ENCODE measurements at places on chromosomes 6 and 20.

- no peak overlapping the region for H3K27ac ChIP-seq
- peaks cover 24% of the 10 kb centered on the region for H3K4me1 ChIP-seq
These were observed 15.5 kb downstream of the SERPINB1 start for GRCh38 chr6:2826131-2826530.

DNA sequence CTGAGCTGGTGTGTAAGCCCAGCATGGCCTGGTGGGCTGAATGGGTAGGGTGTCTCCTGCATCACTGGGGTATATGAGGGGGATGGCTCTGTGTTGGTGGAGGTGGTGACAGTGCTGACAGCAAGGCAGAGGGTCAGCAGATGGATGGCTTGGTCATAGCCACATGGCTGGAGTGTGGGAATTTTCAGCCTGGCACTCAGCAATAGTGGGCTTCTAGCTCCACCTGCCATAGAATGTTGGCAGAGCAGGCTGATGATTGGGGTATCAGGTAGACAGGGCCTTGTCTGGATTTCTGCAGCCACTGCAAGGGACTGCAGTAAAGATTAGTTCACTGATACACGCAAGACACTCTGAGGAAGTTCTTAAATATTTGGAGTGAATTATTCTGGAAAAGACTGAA is 137.5 kb upstream of the BACH2 start:
- no peaks in the 10 kb centered on the region for H3K27me3 ChIP-seq
- DNase-seq = no peak
- H3K36me3 ChIP-seq = peaks cover 28% of the 10 kb centered on the region
- H3K4me3 ChIP-seq = no peak overlapping the region
- no peak overlapping the region for H3K27ac ChIP-seq
- peaks cover 15% of the 10 kb centered on the region for H3K4me1 ChIP-seq

GRCh38 chr6:144602523-144603180 is 317.5 kb downstream of the UTRN start:
- H3K36me3 ChIP-seq = peaks cover 23% of the 10 kb centered on the region
- H3K27me3 ChIP-seq = no peaks in the 10 kb centered on the region
- H3K4me1 ChIP-seq = peaks cover 66% of the 10 kb centered on the region

DNA sequence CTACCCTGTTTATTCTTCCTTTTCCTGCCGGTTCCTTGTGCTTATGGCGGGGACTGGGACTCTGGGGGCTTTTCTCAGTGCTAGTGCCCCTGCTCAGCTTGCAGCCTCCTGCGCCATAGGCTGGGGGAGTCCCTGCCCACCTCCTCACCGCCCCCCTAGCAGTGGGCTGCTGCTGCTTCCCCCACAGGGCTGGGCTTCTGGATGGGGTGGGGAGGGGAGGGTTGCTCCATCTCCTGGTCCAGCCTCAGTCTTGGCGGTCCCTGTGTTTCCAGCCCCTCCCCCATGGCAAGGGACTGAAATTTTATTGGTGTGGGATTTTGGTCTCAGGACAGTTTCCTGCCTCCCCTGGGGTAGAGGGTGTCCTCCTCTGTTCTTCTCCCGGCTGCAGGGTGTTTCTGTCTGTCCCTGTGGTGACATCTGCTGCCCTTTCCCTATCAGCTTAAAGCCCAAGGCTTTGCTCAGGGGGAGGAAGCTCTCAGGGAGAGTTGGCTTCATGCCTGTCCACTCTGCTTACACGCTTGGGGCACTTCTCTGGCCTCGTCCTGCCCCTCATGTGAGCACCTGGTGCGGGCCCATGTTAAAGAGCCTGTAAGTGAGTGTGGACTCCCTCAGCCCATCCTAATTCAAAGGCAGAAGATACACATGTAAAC is 100.6 kb downstream of the HIVEP1 start:
- H3K27ac ChIP-seq = peak overlapping the region; percentile 62
- peak overlapping the region; percentile 13 for H3K4me3 ChIP-seq
- H3K27me3 ChIP-seq = no peaks in the 10 kb centered on the region
- DNase-seq = no peak
- peaks cover 63% of the 10 kb centered on the region for H3K4me1 ChIP-seq

GRCh38 chr6:115091461-115091860 is 748.6 kb upstream of the HS3ST5 start:
- no peaks in the 10 kb centered on the region for H3K36me3 ChIP-seq
- H3K4me3 ChIP-seq = no peak overlapping the region
- H3K27me3 ChIP-seq = no peaks in the 10 kb centered on the region
- DNase-seq = no peak
- no peak overlapping the region for H3K27ac ChIP-seq

DNA sequence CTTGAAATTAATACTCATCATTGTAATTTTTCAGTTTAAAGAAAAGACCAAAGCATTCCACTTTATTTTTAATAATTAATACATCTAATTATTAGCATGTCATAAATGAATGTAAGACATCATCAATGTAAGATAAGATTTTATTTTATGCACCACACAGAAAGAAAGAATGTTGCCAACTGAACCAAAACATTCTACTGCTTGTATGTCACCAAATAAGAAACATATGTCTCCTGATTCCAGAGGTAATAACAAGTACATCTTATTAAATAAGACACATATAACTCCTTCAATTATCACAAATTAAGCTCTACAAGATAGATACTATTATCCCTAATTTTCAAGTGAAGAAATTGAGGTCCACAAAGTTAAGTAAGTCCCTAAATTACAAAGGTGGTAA is 189.5 kb downstream of the GMDS start:
- DNase-seq = no peak
- no peaks in the 10 kb centered on the region for H3K27me3 ChIP-seq
- no peak overlapping the region for H3K27ac ChIP-seq
- H3K36me3 ChIP-seq = peaks cover 2% of the 10 kb centered on the region
- H3K4me3 ChIP-seq = no peak overlapping the region
- H3K4me1 ChIP-seq = peaks cover 6% of the 10 kb centered on the region

GRCh38 chr20:57480444-57481160 is 44.3 kb downstream of the CTCFL start:
- DNase-seq = no peak
- no peaks in the 10 kb centered on the region for H3K4me1 ChIP-seq
- H3K4me3 ChIP-seq = no peak overlapping the region

GRCh38 chr20:1324598-1325172 is 4.3 kb downstream of the SDCBP2 start:
- H3K27ac ChIP-seq = no peak overlapping the region
- H3K36me3 ChIP-seq = peaks cover 3% of the 10 kb centered on the region
- peaks cover 7% of the 10 kb centered on the region for H3K4me1 ChIP-seq
- H3K27me3 ChIP-seq = peaks cover 6% of the 10 kb centered on the region

DNA sequence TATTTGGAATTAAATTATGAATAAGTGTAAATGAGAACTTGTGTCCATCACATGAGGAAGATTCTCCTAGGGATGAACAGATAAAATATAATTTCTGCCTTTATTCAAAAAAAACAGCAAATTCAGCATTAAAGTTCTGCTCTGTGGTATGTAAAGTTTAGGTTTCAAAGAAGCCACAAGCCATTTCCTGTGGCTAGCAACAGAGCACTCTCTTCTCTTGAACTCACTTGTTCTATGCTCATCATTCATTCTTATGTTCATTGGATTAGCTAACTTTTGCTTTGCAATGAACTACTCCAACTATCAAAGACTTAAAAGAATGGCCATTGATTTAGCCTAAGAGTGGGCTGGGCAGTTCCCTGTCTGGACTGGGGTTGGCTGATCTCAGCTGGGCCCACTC is 20.8 kb upstream of the SNRPB2 start:
- H3K27me3 ChIP-seq = peaks cover 19% of the 10 kb centered on the region
- H3K36me3 ChIP-seq = peaks cover 1% of the 10 kb centered on the region
- H3K4me1 ChIP-seq = peaks cover 30% of the 10 kb centered on the region
- no peak overlapping the region for H3K27ac ChIP-seq
- peak; percentile 31 for DNase-seq
- H3K4me3 ChIP-seq = peak overlapping the region; percentile 9

- H3K4me1 ChIP-seq = peaks cover 60% of the 10 kb centered on the region
- peaks cover 56% of the 10 kb centered on the region for H3K36me3 ChIP-seq
- H3K27ac ChIP-seq = peak overlapping the region; percentile 91
- no peaks in the 10 kb centered on the region for H3K27me3 ChIP-seq
These were observed 34.8 kb downstream of the PPP1R16B start for GRCh38 chr20:38840053-38840893.

GRCh38 chr6:63533952-63534351 is 38.3 kb upstream of the LOC128125822 start:
- no peak for DNase-seq
- H3K4me1 ChIP-seq = peaks cover 15% of the 10 kb centered on the region
- no peak overlapping the region for H3K27ac ChIP-seq
- peaks cover 1% of the 10 kb centered on the region for H3K36me3 ChIP-seq

DNA sequence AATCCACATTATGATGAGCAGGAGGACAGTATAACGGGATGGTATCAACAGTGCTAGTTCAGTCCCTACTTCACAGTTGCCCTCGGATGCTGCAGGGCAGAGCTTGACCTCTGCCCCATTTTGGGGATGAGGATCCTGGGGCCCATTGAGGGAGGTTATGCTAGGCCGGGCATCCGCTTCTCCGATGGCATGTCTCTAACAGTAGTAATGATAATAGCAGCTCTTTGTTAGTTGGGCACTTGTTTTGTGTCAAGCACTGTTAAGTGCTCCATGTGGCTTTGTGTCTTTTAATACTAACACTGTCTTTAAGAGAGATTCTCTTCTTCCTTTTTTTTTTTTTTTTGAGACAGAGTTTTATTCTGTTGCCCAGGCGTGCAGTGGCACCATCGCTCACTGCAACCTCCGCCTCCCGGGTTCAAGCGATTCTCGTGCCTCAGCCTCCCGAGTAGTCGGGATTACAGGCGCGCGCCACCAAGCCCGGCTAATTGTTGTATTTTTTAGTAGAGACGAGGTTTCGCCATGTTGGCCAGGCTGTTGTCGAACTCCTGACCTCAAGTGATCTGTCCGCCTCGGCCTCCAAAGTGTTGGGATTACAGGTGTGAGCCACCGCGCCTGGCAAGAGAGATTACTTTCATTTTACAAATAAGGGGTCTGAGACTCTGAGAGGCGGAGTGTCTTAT is 1.1 kb downstream of the MAPRE1 start:
- H3K4me3 ChIP-seq = peak overlapping the region; percentile 96
- H3K27ac ChIP-seq = peak overlapping the region; percentile 94
- H3K4me1 ChIP-seq = peaks cover 39% of the 10 kb centered on the region

GRCh38 chr6:108294727-108295625 is at the start of gene AFG1L:
Gene AFG1L (plus strand): TSS chr6:108295054. CDS start chr6:108295080, 26 bp downstream.
- H3K36me3 ChIP-seq = peaks cover 6% of the 10 kb centered on the region
- H3K4me3 ChIP-seq = peak within 1 kb of the TSS; percentile 100
- H3K27ac ChIP-seq = peak within 1 kb of the TSS; percentile 100
- peaks cover 26% of the 10 kb centered on the region for H3K4me1 ChIP-seq
- DNase-seq = peak; percentile 82

GRCh38 chr6:2935566-2936291 is 32.6 kb upstream of the SERPINB9 start:
- peaks cover 44% of the 10 kb centered on the region for H3K4me1 ChIP-seq
- H3K36me3 ChIP-seq = peaks cover 22% of the 10 kb centered on the region
- no peak overlapping the region for H3K4me3 ChIP-seq
- peak overlapping the region; percentile 93 for H3K27ac ChIP-seq
- no peak for DNase-seq
- H3K27me3 ChIP-seq = peaks cover 2% of the 10 kb centered on the region

- H3K36me3 ChIP-seq = no peaks in the 10 kb centered on the region
- no peak overlapping the region for H3K4me3 ChIP-seq
- DNase-seq = no peak
These were observed 42.2 kb downstream of the GNAS-AS1 start for GRCh38 chr20:58808271-58809046.

DNA sequence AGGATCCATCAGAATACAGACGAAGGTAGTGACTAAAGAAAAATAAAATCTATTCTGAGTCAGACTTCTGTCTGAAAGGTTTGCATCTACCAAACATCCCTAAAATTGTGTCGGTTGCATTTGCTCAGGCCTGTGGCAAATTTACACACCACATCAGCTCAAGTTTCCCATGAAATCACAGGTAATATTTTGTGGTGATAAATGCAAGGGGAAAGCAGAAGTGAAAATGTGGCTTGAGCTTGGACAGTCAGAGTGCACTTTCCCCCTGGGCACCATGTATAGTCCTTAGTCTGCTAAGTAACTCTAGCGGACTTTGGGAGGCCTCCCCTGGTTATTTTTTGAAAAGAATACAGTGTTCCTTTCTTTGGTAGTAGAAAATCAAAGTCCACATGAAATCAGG is 159.1 kb downstream of the PKHD1 start:
- peaks cover 2% of the 10 kb centered on the region for H3K27me3 ChIP-seq
- no peaks in the 10 kb centered on the region for H3K4me1 ChIP-seq
- H3K27ac ChIP-seq = no peak overlapping the region

- peaks cover 6% of the 10 kb centered on the region for H3K27me3 ChIP-seq
- H3K27ac ChIP-seq = no peak overlapping the region
- no peak overlapping the region for H3K4me3 ChIP-seq
- H3K36me3 ChIP-seq = no peaks in the 10 kb centered on the region
- H3K4me1 ChIP-seq = no peaks in the 10 kb centered on the region
These were observed 33.1 kb upstream of the LCA5 start for GRCh38 chr6:79570129-79571029.

DNA sequence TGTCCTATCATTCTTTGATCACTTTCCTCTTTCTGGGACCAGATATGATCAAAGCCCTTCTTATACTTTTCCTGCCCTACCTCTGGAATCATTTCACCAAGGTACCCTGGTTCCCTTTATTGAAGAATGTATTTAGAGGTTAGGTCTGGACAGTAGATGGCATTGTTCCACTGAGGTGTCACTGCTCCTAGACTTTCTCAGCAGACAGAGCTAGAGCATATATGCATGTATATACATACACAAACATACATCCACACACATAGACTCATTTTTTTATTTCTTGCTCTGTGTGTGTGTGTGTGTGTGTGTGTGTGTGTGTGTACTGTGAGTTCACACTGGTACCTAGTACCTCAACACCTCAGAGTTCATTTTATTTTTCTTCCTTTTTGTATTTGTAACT is 40.9 kb downstream of the PTPRA start:
- H3K27me3 ChIP-seq = no peaks in the 10 kb centered on the region
- no peak overlapping the region for H3K4me3 ChIP-seq
- H3K27ac ChIP-seq = no peak overlapping the region
- H3K36me3 ChIP-seq = peaks cover 5% of the 10 kb centered on the region
- H3K4me1 ChIP-seq = peaks cover 8% of the 10 kb centered on the region
